Uterus (tissue), 4 donors: ENCODE measurements at places on chromosomes 2 and 18. TPM values are rescaled to one million over a fixed set of nuclear protein-coding genes. Genes with fewer than 3 reads are reported as not detected.

DNA sequence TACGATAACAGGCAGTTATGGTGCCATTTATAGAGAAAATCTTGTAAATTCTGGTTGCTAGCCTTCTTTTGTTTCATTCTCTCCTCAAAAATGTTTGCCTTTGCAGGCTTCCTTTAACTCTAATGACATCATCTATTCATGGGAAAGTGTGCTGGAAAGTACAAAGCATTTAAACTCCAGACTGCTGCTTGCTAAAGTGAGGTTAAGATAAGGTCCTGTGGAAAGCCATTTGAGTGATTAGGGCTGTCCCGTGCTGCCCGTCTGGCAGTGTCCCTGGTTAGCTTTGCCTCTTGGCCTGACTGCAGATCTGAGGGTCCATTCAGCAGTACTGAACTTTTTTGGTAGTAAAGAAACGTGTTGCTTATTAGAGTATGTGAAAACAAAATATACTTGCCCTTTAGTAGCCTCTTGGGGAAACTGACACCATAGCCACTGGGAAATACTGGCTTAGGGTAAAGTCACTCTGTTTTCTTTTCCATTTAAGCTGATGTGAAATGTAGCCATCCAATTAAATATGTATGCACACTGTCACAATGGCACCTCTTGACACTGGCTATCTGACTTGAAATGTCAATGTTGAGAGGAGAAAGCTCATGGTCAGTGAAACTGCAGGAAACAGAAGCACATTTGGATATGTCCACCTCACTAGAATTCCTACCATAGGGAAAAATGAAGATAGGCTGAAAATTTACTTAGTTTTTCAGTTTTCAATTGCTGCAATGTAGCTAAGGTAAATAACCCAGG is 321.5 kb downstream of the SLC8A1 start:
- DNase-seq: no peak

DNA sequence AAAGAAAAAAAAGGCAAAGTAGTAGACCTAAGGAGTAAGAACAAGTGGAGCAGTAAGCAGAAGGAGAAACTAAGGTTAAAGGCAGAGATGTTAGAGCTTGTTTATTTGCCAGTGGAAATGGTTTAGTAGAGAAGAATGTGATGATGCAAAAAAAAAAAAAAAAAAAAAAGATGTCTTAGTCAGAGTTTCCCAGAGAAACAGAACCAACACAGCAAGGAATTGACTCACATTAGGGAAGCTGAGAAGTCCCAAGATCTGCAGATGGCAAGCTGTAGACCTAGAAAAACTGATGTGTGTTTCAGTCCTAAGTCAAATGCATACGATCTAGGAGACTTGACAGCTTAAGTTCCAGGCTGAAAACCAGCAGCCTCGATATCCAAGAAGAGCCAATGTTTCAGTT is 1548.8 kb upstream of the LRRTM1 start:
- no peak for DNase-seq

DNA sequence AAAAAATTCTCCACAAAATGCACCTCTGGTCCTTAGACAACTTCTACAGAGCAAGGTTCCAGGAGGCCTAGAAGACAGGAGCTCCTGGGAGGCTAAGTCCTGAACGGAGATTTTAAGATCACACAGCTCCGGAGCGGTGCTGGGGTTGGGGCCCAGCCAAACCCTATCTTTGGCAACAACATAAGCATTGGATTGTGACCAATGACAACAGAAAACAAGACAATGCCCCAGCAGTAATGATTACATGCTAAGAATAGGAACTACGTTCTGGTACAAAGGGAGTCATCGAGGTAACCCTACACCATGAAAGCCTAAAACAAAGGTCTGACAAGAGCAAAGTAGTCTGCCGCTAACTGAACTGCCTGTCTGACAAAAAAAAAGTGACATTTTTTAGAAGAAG is 171.2 kb downstream of the CMPK2 start:
- DNase-seq: no peak

DNA sequence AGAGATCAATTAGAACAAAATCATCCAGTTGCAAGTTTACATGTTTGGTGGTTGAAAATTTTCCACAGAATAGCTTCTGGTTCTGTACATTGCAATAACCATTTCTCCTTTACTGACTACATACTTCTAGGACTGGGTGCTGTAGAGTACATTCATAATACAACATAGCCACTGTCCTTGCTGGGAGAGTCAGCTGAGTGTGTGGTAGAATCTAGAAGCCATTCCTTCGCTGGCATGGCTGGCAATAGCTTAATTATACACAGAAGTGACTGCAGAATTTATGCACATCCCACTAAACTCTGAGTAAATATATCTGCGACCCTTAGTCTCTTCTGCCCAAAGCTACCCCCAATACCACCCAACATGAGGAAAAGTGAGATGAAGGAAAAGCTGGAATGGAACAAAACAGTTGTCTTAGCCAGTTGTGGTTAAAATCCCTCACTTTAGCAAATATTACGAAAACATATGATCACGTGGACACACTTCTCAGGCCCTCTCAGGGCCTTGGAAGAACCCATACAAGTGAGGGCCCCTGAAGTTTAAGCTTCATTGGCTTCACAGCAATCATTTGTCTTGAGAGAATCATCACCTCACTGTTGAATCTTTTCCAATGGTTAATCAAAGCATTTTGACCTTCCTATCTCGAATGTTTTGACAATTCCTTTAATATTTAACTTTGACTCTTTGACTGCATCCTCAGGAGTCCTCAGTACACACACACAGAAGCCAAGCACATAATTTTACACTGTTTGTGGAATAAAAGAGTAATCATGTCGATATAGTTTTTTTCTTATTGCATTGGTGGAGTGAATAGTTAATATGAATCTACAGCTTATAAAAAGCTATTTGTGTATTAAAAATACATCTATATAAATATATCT is 225.1 kb downstream of the ZNF385B start:
- no peak for DNase-seq

DNA sequence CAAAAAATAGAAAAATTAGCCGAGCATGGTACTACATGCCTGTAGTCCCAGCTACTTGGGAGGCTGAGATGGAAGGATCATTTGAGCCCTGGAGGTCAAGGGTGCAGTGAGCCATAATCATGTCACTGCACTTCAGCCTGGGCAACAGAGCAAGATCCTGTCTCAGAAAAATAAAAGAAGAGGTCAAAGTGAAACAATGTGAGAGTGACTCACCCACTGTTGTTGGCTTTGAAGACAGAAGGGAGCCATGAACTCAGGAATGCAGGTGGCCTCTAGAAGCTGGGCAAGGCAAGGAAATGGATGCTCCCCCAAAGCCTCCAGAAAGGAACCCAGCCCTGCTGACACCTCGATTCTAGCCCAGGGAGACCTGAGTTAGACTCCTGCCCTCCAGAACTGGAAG is 3.7 kb upstream of the TMEM214 start:
- no peak for DNase-seq

The DHRS9 gene
- total RNA-seq: 0.48 TPM

The ICOS gene
- 0.59 TPM for total RNA-seq

The TIMM21 gene
- 17.4 TPM for total RNA-seq
